ENCODE measurements at places on chromosomes 13 and 19.
A peak's percentile ranks its signal among the peaks of the same experiment; 100 is the strongest.

- no peak for DNase-seq
These were observed at the start of gene UHRF1 for GRCh38 chr19:4909156-4909896. Gene UHRF1, plus strand, starts transcription at chr19:4909501. Its CDS starts 1,385 bp downstream, at chr19:4910886.

- peak; percentile 78 for DNase-seq
These were observed at the start of gene SLITRK1 for GRCh38 chr13:83881917-83882605. Gene SLITRK1, minus strand, starts transcription at chr13:83882474. Its CDS starts 967 bp downstream, at chr13:83881507.

DNA sequence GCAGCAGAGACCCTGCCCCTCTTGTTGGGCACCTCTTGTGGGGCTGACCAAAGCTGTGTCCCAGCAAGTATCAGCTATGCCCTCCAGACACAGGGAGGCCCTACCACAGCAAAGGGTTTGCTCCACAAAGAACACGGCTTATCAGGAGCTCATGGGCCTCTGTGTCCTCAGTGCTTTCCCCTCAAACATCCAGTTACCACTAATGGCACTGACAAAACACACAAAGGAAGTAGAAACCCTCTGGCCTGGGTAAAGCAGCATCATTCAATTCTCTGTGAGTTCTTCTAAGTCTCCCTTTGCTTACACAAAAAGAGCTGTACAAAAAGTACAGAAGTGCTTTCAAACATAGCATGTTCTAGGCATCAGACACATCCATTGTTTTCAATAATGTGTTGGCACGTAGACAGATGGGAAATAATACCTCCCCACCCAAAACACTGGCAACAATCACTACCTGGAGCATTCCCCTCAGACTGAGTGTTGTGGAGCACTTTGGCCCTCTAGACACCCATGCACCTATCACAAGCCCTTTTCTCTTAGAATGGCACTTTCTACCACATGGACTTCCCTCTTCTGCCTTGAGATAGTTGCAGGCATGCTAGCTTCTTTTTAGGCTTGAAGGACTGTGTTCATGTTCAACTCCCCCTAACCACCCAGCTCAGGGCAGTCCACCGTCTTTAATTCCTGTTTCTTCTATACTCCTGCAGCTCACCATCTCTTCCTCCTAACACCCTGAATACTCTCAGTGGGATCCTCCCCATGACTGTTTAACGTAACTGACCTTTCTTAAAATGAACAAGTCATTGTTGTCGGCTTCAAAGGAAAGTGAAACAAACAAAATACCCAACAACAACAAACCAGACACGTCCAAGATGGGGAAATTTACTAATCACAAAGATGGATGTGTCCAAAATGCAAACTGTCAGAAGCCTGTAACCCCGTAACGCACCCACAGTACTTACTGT is 43.5 kb downstream of the ATP7B start:
- DNase-seq, result no peak

GRCh38 chr13:90713441-90714133 is 633.9 kb upstream of the MIR17HG start:
- DNase-seq, result no peak

DNA sequence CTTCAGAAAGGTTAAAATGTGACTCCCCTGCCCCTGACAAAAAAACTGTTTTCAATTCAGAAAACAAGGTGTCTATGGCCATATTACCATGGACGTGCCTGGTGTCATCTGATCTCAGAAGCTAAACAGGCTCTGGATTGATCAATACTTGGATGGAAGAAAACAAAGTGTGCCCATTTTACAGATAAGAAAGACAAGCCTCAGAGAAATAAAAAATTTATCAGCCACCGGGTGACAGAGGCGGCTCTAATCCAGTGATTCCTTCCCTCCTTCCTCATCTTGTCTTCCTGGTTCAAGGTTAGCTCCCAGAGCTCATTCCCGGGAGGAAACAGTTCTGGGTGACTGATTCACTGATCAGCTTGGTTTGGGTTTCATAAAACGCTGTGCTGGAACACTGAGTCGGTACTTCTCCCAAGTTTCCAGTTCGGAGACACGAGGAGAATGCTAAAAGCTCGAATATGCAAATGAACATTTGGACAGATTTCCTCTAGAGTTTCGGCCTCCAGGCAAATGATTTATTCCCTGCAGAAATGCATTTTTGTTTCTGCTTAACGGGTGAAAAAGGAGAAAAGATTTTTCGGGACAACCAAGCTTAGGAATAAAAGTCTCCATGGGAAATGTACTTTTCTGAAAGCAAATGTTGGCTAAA is 211.2 kb downstream of the UQCRFS1 start:
- no peak for DNase-seq
